ENCODE measurements at places on chromosomes 2 and 18.

- DNase-seq: no peak
Measured at GRCh38 chr18:37805773-37806404, 240.3 kb upstream of the CELF4 start.

- no peak for DNase-seq
Measured at GRCh38 chr2:28276807-28277206, 115.9 kb upstream of the FOSL2 start.

GRCh38 chr2:219520079-219520478 is 5.8 kb downstream of the ASIC4 start:
- DNase-seq: no peak

- DNase-seq: no peak
Measured at GRCh38 chr2:201218780-201219179, 35.8 kb downstream of the CASP10 start.

- no peak for DNase-seq
Measured at GRCh38 chr2:196849895-196850294, 40.7 kb upstream of the C2orf66 start.
